Right forelimb (tissue), 1 donor: ENCODE measurements at places on chromosomes 7 and 10.
A peak's percentile ranks its signal among the peaks of the same experiment; 100 is the strongest.

DNA sequence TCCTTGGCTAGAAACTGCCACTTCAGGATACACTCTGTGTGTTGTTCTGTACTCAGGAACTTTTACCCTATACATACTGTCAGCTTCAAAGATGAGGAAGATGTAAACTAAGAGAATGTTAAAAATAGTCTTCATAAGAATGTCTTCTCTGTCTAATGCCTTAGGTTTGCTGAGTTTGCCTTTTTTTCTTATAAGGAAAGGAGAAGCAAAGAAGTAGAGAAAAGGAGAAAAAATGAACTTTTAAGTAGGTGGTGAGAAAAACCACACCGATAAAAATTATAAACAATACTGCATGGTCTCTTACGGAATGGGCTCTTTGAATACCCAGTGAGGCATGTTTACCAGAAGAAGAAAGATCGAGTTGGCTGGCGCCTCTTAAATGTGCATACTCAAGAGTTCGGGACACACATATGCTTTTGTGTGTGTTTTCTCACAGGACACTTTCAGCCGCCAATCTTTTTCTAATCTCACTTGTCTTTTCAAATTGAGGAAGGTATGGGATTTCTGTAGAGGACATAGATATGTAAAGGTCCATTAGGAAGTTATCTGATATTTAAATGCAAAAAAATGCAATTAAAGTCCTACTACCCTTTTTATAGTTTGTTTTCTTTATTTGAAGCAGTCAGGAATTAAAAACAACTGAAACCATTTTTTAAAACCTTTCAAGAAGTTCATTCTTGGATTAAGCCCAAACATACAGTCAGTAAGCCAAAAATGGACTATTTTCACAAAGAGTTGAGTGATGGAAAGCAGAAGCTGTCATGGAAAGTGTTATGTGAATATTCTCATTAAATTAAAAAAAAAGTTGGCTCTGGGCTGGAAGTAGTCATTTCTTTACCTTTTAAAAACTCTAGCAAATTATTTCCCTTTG, 100.6 kb upstream of the MDFIC start:
- DNase-seq: no peak

- DNase-seq: no peak
Measured at GRCh38 chr7:19522486-19522885, 186.4 kb downstream of the POLR1F start.

GRCh38 chr10:131685576-131685975, 215.2 kb upstream of the PPP2R2D start:
- DNase-seq: no peak

DNA sequence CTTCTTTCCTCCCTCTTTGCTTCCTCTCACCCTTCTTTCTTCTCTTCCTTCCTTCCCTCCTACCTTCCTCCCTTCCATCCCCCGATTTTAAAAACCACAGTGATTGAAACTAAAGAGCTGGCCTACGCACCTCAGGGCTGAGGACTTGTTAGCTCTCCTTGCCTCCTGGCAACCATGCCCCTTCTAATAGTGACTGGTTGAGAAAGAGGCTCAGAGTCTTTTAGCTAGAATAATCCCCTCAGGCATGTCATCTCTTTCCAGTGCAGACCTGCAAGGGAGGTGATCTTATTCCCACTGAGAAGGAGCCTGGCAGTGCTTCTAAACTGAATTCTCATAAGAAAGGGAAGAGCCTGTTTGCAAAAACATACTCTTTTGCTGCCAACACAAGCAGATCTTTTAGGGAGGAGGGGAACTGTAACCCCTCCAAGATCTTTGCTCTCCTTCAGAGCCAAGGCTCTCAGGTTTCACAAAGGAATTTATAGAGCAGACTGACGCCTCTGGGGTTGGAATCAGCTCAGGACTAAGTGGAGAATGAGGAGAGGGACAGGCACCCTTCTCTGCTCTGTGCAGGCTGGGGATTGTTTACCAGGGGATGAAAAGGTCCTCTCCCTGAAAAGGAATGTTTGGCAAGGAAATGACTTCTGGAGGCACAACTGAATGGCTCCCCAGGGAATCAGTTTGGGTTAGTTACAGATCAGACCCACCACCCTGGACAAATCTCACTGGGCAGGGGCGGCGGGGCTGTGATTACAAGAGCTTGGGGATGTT, 9.4 kb upstream of the ANKRD1 start:
- DNase-seq: peak; percentile 63

GRCh38 chr7:155744971-155745683, 67.1 kb downstream of the SHH start:
- DNase-seq: no peak

DNA sequence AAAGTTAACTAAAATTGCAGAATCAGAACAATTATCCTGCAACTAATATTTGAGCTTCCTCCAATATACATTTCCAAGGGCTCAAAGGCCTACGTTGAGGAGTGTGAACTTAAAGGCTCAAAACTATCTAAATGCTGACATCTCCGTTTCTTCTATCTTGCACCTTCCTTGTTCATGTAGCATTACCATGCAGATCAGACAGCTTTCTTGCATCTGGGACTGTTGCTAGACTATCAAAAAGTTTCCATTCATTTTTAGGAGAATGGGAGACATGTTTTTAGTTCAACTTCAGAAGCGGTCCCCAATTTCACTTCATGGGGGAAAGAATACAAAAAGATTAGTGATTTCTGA, 2.9 kb downstream of the ANKRD1 start:
- DNase-seq: no peak

DNA sequence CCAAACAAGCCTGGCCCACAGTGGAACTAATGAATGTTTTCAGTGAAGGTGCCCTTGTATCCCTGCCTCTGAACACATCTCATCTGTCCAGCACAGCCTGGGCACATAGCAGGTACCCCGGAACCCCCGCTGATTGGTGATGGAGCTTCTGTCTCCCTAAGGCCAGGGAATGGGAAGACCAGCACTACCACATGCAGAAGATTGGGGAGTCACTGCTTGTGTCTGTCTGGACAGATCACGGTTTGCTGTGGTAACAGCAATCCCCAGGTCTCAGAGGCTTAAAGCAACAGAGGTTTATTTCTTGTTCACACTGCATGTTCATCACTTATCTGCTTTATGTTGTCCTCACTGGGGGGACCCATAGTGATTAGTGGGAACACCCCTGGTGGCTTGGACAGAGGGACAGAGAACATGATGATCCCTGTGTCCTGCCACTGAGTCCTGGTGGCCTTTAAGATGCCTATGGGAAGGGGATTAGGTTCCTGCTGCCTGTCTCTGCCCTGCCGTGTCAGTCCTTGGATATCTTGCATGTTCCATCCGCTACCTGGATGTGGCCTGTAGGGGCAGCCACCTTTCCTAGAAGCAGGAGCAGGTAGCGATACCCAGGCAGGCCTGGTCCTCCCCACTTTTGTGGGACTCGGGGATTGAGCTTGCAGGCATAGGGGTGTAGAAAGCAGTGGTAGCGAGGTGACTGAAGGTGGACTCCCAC, 3.6 kb downstream of the TSPAN14 start:
- no peak for DNase-seq

GRCh38 chr10:79007421-79008319, 61.1 kb upstream of the ZMIZ1 start:
- no peak for DNase-seq

DNA sequence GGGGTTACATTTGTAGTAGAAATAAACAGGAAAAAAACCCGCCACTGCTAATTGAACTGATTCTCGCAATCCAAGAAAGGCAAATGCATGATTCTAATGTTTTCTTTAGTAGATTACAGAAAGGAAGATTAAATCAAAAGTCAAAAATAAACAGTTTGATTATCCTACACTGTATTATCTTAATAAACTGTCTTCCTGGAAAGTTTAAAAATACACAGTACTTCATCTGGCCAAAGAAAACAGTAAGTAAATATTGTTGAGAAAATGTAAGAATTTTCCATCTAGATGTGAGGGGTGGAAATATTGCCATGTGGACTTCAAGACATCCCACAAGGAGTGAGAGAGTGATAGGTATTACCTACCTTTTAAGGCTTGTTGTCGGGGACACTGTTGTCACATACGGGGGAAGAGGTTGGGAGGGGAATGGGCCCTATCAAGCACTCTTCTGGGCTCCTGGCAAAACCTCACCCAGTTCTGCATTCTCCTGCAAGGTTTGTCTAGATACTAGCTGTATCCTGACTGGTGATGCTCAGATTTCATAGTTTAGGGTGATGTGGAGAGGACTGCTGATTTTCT, 17.8 kb downstream of the GRK5 start:
- no peak for DNase-seq

DNA sequence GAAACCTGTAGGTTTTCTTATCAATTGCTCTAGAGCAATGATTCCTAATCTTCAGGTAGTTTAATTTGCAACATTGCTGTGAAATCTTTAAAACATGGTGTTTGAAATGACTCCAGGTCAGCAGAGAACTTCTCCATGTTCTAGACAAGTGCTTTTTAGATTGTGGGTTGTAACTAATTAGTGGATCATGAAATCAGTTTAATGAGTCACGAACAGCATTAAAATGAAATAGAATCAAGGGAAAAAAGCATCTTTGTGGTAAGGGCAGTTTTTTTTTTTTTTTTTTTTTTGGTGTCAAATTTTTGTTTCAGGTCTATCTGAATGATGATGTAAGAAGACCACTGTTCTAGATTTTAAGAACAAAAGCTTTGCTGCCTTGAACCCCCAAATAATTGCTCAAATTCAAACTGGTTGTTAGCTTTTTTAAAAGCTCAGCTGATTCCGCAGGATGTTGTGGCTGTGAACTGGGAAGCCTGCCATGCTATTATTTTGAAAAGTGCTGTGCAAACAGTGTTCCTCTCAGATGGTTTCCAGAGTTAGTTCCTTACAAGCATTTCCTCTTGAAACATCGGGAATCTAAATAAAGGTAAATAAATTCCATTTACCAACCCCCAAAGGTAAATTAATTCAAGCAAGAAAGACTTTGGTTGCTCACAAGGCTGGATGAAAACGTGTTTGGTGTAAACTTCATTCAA, 13.1 kb upstream of the PDK4 start:
- no peak for DNase-seq

DNA sequence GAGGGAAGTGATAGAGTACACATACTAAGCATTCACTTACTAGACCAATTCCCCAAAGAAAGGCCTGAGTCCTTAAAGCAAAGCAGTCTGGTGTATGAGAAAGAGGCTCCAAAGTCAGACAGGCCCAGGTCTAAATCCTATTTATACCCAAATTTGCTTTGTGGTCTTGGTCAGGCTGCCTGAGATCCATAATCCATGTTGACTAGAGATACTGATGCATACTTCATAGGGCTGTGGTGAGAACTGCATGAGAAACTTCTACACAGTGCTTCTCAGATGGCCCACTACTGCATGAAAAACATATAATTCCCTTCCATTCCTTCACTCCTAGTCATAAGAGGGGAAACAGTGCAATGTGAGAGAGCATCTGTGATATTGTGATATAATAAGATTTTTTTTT, 81.6 kb upstream of the SP4 start:
- DNase-seq: no peak

GRCh38 chr7:46155367-46155766, 234.3 kb upstream of the IGFBP3 start:
- no peak for DNase-seq

DNA sequence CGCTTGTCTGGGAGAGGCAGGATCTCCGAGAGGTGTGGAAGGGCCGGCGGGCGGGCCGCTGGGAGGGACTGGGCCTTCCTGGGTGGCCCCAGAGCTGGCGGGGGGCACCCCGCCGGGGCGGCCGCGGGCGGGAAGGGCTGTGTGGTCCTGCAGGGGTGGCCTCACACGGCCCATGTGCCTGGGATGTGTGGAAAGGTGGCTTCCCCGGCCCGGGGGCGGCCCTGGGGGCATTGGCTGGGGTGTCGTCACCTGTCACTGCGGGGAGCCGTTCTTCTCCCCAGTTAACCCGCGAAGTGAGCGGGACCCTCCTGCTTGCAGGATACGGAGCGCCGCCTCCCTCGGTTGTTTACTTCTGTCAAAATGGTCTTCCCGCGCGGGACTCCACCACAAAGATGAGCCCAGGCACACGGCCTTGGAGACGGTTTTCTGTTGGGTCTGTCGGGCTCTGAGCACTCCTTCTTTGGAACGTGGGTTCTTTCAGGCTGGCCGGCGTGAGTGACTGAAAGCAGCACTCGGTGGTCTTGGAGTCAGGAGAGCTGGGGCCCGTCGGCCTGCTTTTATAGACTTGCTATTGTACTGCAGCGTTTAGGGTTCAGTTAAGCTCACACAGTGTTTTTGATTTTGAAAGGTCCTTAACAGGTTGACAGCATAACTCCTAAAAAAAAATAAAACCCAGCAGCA, 700 bp downstream of the SMC3 start:
- peak; percentile 65 for DNase-seq

- no peak for DNase-seq
Measured at GRCh38 chr10:22500656-22501340, 155.5 kb downstream of the SPAG6 start.

DNA sequence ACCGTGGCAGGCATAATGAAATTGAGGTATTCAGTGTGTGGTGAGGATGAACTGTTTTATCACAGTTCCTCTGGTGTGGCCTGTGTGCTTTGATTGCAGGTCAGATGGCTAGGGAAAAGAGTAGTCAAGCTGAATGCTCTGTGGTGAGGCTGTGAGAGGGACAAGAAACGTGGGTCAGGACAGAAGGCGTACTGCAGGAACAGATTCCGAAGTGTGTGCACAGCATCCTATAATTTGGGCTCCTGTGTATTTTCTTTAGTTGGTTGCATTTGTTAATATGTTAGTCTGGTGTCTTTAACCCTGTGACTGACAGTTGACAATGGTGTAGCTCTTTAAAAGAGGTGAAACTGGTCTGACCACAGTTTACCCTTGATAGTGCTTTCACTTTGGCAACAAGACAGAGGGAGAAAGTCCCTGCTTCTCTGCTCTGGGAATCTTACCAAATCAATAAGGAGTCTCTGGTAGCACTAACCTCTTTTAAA, 76.5 kb downstream of the AUTS2 start:
- DNase-seq: no peak

DNA sequence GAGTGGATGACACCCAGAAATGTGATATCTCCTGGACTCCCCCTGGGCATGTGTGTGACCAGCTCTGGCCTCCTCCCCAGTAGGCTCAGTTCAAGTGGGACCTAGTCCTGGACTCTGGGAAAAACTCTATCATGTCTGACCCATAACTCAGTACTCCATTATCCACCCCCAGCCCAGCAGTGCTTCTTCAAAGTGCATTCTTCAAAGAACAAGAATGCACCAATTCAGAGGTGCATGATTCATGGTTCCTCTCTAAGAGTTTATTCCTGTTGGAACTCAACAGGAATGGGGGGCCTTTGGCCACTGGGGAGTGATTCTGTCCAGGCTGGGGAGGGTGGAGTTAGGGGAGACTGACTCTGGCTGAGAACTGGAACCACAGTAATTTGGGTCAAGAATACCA, 173.6 kb upstream of the CXCL12 start:
- no peak for DNase-seq

- no peak for DNase-seq
Measured at GRCh38 chr10:109726473-109726872, 196.8 kb downstream of the XPNPEP1 start.

DNA sequence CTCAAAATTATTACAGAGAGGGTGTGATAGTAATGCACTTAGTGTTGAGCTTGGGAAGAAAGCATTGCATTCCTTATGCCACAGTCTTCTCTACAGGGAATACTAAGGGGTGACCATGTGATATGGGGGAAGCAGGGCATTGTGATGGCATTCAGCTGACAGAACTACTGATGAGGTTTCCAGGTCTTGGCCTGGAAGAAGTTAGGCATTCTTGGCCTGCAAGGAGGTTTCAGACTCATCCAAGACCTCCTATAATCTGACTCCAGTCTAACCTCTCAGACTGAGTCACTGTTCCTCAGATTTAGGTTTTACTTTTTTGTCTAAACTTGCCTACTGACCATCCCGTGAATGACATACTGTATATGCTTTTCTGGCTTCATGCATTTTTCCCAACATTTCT, 7.9 kb downstream of the STMP1 start:
- DNase-seq: no peak
